ENCODE measurements at places on chromosomes 6 and 20. TPM values are rescaled to one million over a fixed set of nuclear protein-coding genes. Genes with fewer than 3 reads are reported as not detected.

DNA sequence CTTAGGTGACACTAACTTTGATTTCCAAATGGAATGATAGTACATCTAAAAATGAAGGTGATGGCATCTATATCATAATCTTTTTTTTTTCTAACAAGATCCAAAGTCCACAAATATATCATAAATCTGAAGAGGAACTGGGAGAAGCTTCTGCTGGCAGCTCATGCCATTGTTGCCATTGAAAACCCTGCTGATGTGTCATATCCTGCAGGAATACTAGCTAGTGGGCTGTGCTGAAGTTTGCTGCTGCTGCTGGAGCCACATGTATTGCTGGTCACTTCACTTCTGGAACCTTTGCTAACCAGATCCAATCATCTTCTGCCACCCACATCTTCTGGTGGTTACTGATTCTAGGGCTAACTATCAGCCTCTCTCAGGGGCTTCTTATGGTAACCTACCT lies 27.4 kb upstream of the KHDC1 start:
- no peak for DNase-seq

- no peak for DNase-seq
Observed at GRCh38 chr20:51620432-51620831, 77.9 kb upstream of the NFATC2 start.

SLC35D3 gene
- 0.06 TPM for total RNA-seq

KCNQ5 gene
- not detected for total RNA-seq

CDSN gene
- not detected for total RNA-seq
